Epithelial cell of umbilical artery (primary cell): ENCODE measurements at places on chromosomes 3 and 15. TPM values are rescaled to one million over a fixed set of nuclear protein-coding genes. Genes with fewer than 3 reads are reported as not detected.

Gene CBLB
- total RNA-seq, result 9.7 and 19.8 TPM in 2 replicates

Gene SPTSSB
- not detected in 2 replicates for total RNA-seq

Gene UCN2
- not detected in 2 replicates for total RNA-seq

Gene SATB1
- 7.0 and 9.1 TPM in 2 replicates for total RNA-seq

Gene RASL12
- total RNA-seq, result 0.32 TPM in 1 of 2 replicates, not detected in the other

Gene MEIS2
- total RNA-seq, result 17.9 and 40.0 TPM in 2 replicates
